Choroid plexus epithelial cell (primary cell): ENCODE measurements at places on chromosomes 12 and 14.

- DNase-seq: no peak
These were observed 6.0 kb upstream of the UBE2N start for GRCh38 chr12:93447555-93448290.

DNA sequence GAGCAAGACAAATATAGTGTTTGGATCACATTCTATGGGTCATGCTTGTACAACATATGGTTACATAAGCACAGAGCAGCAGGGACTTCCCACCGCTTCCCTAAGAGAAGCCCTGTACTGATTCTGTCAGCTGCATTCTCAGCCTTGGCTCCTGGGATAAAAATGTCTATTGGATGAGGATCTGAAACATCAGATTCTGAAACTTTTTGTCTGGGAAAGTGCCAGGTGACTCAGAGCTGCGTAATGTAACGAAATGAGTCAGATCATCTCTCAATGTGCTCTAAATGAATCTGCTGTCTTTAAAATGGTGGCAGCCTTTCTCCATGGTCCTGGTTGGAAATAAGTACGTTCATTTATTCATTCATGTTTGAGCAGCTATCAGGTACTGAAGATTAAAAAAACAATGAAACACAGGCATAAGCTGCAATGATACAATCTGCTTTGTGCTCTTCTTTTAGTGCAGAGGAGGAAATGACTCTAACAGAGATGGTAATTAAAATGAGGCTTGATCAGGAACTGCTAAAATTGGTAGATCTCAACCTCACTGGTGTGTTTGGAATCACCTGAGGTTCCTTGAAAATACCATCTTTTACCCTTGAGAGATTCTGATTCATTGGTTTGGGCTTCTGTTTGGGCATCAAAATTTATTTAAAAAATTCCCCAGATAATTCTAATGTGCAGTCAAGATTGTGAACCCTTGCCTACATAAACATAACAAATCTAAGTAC, 99.1 kb upstream of the NAP1L1 start:
- DNase-seq: peak; percentile 98

GRCh38 chr12:104279164-104279563, 24.4 kb upstream of the EID3 start:
- no peak for DNase-seq

GRCh38 chr12:121637231-121637914, 11.0 kb downstream of the ORAI1 start:
- DNase-seq: no peak

- no peak for DNase-seq
These were observed 34.5 kb downstream of the KIF26A start for GRCh38 chr14:104172880-104173279.

DNA sequence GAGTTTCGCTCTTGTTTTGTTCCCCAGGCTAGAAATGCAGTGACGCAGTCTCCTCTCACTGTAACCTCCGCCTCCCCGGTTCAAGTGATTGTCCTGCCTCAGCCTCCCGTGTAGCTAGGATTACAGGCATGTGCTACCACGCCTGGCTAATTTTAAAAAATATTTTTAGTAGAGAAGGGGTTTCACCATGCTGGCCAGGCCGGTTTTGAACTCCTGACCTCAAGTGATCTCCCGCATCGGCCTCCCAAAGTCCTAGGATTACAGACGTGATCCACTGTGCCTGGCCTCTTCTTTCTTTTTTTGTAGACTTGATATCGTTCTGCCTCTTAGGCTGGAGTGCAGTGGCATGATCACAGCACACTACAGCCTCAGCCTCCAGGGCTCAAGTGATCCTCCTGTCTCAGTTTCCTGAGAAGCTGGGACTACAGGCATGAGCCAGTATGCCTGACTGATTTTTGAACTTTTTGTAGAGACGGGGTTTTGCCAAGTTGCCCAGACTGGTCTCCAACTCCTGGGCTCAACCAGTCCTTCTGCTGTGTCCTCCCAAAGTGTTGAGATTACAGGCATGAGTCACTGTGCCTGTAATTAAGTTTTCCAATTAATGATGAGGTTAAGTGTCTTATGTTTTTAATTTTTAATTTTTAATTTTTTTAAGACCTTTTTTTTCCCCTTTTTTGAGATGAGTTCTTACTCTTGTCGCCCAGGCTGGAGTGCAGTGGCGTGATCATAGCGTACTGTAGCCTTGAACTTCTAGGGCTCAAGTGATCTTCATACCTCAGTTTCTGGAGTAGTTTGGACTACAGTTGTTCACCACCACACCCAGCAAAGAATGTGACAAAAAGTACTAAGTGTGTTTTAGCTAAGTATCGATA, 10.2 kb downstream of the RCOR1 start:
- no peak for DNase-seq

DNA sequence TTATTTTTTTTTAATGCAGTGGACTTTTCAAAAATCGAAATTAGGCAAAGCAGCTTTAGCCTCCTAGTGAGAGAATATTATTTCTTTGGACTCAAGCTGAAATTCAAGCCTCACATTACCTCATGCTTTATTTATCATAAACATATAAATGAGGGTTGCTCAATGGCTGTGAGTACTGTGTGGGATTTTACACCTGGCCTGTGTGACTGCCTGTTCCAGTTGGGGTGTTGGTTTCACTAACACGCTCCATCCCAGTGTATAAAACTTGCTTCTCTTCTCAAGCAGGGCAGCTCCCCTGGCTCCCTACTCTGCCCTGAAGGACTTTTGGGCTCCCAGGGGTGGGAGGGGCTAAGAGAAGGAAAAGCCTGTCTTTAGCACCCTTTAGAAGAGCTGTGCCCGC, 15.0 kb downstream of the ANKLE2 start:
- peak; percentile 24 for DNase-seq

GRCh38 chr12:95217377-95218149, at the start of the genes FGD6 and VEZT:
TSS of gene FGD6 (minus strand) at chr12:95217467. CDS start at chr12:95217240, 227 bp downstream.
TSS of gene VEZT (plus strand) at chr12:95217807. CDS start at chr12:95217851, 44 bp downstream.
- peak; percentile 99 for DNase-seq

DNA sequence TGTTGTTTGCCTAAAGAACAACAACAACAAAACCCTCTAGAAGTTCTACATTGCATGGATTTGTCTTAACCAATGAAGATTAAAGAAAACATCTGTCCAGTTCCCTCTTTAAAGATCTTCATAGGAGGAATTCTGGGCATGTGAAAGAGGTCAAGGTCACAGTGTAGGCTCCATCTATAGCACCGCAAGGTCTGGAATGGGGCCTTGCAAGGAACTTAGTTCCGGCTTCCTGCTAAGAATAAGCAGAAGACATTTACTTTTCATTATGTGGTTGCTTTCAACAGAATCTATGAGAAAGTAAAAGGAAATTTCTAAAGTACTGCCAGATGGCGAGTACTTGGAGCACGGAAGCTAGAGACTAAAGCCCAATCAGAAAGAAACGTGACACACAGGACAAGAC, 57.2 kb upstream of the GNPNAT1 start:
- DNase-seq: peak; percentile 74

GRCh38 chr14:55665067-55665675, 85.2 kb downstream of the KTN1 start:
- DNase-seq: peak; percentile 24

DNA sequence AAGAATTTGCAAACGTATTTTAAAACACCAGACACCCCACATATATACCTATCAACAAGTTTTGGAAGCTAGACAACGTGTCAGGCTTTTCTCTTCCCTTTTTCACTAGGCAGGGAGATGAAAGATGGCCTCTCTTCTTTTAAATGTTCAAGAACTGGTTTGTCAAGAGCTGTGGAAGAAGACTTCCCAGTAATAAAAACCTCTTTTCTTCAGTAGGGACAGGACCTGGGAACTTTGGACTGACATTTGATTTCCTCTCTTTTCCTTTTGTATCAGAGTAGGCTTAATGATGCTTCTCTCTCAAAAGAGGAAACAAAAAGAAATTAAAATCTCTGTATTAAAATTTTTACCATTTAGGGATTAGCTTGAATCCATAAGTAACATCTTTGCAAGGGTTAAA, 49.6 kb downstream of the SPATS2 start:
- DNase-seq: no peak

- DNase-seq: no peak
These were observed 220.6 kb downstream of the GXYLT1 start for GRCh38 chr12:41924111-41924510.

GRCh38 chr14:74302152-74302628, 544 bp downstream of the ABCD4 start:
- DNase-seq: peak; percentile 77

GRCh38 chr12:124428136-124428791, 133.4 kb downstream of the RFLNA start:
- peak; percentile 83 for DNase-seq

DNA sequence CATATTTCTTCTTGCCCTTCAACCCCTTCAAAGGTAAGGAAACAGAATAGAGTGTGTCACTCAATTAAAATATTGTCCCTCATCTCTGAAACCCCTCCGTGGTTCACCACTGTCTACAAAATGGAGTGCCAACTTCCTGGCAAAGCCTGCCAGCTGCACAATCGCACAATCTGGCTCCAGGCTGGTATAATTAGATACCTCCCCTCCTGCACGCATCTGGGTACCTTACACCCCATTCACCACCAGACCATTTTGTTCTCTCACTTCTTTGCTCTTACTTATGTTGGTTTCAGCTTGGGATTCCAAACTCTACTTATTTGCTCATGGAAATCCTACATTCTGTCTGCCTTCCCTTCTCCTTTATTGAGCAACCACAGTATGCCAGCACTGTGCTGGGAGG, 314.9 kb downstream of the NUAK1 start:
- DNase-seq: no peak

DNA sequence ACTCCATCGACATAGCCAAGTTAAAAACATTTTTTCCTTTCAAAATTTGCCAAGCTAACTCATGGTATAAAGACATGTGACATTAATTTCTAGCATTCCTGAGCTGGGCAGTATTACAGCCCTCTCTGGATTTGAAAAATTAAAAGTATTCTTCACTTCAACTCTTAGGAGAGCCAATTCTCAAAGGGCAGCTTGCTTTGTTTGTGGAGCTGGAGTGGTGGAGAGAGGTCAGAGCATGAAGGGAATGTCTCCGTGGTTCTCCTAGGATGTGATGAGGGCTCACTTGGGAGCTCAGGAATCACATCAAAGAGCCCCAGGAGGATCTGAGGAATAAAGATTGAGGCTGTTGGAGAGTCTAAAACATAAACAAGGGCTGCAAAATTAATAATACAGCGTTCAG, 46.9 kb upstream of the RGS6 start:
- no peak for DNase-seq

DNA sequence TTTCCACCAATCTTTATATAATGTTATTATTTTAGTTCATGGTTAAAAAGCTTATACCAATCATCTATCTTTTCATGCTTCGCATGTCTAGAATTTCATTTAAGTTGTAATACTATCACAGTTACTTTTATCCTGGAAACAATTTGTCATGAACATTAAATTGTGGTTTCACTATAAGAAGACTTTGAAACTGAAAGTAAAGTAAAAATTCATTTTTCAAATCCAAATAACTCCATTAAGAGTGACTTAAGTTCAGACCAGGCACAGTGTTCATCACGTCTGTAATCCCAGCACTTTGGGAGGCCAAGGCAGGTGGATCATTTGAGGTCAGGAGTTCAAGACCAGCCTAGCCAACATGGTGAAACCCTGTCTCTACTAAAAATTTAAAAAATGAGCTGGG, 12.4 kb downstream of the ESR2 start:
- DNase-seq: peak; percentile 15

GRCh38 chr12:51393676-51394545, 2.7 kb upstream of the GALNT6 start:
- DNase-seq: peak; percentile 59

DNA sequence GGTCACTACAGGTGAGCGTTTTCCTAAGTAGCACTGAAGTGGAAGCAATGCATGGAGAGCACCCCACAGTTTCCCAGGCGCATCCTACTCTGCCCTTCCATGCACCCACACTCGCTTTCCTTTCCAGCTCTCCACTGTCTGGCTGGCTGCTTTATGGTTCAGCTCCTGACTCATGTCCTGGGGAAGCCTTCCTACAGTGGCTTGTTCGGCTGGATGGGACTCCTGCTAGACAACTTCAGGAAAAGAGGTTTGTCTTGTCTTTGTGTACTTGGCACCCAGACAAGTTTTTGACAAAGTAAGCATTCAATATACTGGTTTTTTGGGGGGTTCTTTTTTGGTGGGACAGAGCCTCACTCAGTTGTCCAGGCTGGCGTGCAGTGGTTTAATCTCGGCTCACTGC, 21.6 kb downstream of the PPM1H start:
- DNase-seq: no peak

- no peak for DNase-seq
These were observed 60.9 kb upstream of the FZD10 start for GRCh38 chr12:130101370-130101769.

- DNase-seq: peak; percentile 30
These were observed 87.9 kb upstream of the PTPRQ start for GRCh38 chr12:80356097-80356496.

- DNase-seq: no peak
These were observed 118.0 kb upstream of the EEA1 start for GRCh38 chr12:93047118-93047517.

DNA sequence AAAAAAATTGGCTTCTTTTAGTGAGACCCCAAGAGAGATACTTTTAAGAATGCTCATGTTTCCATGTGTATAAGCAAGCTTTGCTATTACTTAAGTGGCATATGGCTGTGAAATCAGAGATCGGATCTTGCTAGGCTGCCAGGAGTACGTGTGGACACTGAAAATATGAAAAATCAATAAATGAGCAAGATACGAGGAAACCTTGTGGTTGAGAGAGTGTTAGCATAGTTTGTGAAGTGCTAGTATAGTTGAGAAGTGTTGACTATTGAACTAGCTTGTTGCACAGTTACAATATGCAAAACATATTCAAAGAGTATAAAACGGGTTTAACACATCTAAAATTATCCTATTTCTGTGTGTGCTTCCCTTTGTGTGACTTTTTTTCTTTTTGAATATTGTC, 230.9 kb upstream of the NOVA1 start:
- DNase-seq: no peak

- no peak for DNase-seq
These were observed 25.2 kb downstream of the PRDM4 start for GRCh38 chr12:107735763-107736162.

DNA sequence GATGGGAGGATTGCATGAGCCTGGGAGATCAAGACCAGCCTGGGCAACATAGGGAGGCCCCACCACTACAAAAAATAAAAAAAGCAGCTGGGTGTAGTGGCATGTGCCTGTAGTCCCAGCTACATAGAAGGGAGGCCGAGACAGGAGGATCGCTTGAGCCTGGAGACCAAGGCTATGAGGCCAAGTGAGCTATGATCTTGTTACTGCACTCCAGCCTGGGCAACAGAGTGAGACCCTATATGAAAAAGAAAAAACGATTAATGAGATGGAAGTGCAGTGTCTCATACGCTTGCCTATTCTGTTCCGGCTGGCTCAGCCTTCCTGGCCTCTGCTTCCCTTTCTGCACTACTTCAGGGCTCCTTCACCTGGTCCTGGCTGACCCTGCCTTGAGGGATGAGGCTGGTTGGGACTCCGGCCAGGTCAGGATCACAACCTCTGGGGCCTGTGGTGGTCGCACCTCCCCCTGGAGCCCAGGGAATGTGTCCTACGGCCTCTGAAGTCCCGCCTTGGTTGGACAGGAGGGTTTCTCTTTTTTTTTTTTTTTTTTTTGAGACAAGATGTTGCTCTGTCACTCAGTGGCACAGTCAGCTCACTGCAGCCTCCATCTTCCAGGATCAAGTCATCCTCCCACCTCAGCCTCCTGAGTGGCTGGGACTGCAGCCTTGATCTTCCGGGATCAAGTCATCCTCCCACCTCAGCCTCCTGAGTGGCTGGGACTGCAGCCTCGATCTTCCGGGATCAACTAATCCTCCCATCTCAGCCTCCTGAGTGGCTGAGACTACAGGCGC, 10.7 kb downstream of the TEDC1 start:
- no peak for DNase-seq

- no peak for DNase-seq
These were observed 10.6 kb downstream of the TMED10 start for GRCh38 chr14:75165586-75166391.
